ENCODE measurements at places on chromosomes 4 and X.
A peak's percentile ranks its signal among the peaks of the same experiment; 100 is the strongest.

- DNase-seq: no peak
Measured at GRCh38 chr4:41561244-41561643, 23.3 kb downstream of the LIMCH1 start.

DNA sequence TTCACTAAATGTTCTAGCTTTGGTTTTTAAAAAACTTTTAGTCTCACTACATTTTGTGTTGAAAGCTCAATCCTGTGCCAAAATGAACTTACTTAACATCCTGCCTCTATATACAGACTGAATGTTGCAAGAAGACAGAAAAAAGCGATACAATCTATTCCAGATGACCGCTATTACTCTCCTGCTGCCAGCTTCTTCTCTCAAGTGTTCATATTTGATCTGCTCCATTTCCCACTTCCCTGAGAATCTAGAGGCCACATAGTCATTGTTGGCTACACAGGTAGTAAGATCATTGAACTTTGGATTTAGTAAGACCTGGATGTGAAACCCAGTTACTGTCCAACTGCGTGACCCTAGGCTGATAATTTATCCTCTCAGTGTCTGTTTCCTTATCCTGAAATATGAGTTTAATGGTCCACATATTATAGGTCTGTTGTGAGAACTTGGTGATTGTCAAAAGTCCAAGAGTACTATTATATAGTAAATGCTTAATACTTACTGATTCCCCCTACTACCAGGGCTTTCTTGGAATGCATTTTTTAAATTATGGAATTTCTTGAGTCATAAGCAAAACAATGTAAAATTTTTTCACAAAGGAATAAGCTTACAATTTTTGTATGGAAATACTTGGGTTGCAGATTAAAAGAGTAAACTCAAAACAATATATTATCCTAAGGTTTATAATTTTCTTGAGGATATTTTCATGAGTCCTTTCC, 976.8 kb upstream of the ADGRL3 start:
- DNase-seq: no peak

- no peak for DNase-seq
Measured at GRCh38 chr4:10032625-10033024, 11.3 kb upstream of the SLC2A9 start.

DNA sequence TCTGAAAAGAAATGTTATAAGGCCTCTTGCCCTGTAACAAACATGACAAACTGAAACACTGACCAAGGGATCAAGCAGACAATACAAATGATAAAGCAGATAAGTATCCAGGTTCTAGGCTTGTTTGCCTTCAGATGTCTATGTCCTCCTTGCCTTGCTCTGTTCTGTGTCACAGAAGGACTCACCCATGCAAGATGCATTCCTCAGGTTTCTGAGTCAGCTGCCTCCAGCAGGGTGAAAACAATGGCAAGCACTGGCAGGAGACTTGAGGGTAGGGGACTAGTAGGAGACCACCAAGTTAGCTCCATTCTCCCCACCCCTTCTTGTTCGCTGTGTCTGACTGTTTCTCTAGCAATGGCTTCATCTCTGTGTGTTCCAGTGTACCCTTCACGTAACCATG, 76.6 kb upstream of the CXXC4 start:
- DNase-seq: peak; percentile 91

DNA sequence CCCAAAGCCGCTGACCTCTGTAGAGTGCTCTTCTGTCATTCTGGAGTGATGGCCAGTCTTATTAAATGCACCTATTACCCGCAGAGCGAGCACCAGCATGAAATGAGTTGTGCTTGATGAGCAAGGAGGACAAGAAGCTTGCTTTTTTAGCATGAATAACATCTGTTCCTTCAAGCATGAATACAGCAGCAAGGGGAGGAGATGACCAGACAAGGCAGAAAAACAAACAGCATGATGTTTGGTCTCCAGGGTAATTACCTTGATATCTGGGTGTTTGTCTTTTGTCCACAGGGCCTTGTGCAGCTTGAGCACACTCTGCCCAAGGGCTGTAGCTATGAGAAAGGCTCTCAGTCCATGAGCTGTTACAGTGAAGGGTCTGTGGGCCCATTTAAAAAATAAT, 324.8 kb upstream of the DDX53 start:
- no peak for DNase-seq

DNA sequence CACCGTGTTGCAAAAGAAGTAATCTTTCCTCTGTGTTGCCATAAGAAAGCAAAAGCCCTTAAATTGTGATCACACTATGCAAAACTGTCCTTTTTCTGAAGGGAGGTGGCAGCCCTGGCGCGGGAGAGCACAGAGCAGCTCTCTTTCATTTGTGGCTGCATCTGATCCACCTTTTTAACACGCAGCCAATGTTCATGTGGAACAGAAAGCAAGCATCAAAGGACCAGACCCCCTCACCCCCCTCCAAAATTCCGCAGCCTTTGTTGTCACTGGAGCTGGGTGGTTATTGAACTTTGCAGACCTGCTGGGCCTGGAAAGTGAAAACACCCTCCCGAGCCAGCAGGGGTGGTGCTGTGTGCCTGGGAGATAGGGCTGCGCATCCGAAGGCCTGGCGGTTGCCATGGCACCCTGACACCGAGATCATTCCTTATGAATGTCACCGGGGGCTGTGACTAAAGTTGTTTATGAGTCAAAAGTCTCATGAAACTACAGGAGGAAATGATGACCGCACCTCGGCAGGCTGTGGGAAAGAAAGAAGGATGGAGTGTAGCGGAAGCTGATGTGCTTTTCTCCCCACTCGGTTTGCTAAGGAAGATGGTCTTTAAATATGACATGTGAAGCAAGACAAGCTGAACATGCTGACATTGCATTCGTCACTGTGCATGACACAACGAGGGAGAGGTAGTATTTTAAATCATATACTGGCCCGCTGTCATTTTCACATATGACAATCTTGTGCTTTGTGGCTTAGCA, 367.4 kb downstream of the UNC5C start:
- DNase-seq: peak; percentile 90

DNA sequence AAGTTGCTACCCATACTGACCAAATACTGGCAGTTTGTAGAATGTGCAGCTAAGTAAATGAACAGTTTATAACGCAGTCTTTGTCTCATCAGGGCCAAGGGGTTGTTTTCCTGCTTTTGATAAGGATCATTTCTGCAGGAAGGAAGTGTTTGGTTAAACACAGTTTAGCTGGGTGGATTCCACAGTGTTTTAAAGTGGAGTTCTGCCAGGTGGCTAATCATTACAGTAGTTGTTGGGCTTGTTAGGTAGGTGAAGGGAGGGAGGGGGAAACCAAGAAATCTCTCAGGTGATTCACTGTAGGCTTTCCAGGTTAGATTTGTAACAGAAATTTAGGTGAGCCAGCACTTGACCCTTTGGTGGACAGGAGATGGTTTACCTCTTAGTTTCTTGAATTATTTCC, 58.1 kb downstream of the FNIP2 start:
- no peak for DNase-seq

- no peak for DNase-seq
Measured at GRCh38 chr4:11496351-11496829, 67.7 kb upstream of the HS3ST1 start.

DNA sequence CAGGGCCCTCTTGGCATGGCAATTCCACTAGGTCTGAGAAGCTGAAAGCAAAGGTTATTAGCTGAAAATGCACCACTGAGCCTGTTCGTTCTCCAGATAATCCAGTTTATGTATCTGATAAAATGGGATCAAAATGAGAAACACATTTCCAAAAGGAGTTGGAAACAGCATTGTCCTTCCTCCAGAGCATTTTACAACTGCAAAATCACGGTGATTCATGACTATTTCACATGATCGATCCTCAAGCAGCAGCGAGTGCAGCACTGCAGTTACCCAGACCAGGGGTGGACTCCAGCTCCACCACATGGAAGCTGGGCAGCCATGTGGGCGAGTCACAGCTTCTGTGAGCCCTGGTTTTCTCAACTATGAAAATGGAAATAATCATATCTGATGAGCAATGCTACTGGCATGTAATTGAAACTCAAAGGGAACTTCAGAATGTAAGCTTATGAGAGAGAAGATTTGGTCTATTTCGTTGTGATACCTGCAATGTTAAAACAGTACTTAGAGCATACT, 78.7 kb upstream of the MSX1 start:
- no peak for DNase-seq

DNA sequence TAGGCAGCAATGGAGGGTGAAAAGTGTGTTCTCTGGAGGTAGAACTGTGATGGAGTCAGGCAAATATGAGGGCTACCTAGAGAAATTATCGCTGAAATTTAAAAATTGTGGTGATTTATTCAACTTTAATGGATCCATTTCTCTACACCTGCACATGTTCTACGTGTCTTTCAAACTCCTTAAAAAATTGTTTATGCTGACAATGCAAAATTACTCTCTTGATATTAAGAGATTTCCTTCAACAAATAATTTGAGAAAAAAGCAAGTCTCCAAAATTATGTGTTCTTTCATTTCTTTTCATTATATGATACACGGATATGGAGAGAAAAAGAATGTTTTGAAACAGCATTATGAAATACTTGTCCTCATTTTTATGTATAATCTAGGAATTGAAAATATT, 1151.4 kb upstream of the PABPC4L start:
- no peak for DNase-seq

DNA sequence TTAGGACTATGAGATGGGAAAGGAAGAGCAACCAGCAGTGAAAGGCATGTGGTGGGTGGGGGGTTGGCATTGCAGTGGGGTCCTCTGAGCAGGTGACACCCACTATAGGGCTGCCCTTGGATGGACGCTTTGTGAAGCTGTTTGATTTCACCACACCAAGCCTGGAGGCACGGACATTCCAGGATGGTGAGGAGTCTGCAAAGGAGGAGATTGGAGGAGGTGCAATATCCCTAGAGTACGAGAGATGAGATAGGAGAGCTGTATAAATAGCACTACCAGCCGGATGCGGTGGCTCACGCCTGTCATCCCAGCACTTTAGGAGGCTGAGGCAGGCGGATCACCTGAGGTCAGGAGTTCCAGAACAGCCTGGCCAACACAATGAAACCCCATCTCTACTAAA, 42.3 kb downstream of the SHOX start:
- peak; percentile 74 for DNase-seq

DNA sequence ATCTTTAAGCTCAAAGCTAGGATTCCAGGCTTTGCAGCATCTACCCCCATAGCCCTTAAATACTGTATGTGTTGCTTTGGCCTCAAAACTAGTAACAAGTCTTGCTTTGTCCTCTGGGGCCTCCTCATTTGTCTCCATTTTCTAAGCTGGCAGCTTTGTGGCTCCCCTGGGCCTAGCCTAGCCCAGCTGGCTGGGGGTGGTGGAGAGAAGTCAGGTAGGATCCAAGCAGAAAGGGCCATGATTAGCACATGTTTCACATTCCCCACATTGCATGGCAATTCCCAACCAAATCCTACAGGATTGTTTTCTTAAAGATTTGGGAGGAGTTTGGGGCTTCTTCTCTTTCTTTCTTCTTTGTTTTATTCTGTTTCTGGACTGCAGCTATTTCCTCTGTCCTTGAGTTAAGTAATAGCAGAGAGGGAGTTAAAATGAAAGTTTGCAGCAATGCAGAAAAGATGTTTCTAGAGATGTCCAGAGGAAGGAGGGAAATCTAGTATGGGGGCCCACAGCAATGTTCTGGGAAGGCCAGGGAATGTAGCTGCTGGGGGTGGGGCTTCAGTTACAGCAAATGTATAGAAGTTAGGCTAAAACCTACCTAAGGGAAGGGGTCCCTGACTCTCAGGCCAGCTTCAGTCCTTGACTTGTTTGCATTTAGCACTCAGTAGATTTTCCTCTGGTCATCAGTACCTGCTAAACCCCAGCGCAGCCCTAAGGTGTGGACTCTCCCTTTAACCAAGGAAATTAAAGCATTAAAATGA, 92.1 kb downstream of the SHROOM4 start:
- DNase-seq: no peak

DNA sequence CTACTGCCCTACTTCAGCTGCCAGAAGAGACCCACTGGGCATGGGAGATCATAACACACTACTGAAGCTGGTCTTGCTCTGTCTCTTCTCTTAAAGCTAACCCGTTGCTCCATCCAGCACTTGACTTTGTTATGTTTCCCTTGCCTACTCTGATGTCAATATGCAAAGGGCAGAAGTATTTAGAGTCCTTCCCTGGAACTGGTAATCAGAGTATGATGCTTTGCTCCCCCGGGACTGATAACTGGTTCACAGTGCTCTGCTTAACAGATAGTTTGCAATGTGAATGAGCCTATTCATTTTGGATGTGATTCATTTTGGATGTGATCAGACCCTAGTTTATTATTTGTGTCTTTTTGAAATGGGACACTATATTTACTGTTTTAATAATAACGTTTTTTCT, 12.3 kb upstream of the UCP1 start:
- no peak for DNase-seq

GRCh38 chrX:103737696-103738095, 27.0 kb downstream of the TMEM31 start:
- DNase-seq: no peak

DNA sequence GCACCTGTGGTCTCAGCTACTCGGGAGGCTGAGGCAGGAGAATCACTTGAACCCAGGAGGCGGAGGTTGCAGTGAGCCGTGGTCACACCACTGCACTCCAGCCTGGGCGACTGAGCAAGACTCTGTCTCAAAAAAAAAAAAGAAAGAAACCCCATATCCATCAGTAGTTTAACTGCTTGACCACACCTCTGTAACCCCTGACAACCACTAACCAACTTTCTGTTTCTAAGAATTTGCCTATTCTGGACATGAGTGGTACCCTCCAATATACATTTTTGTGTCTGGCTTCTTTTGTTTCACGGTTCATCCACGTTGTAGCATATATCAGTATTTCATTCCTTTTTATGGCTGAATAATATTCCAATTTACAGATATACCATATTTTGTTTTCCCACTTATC, 9.1 kb downstream of the PPAT start:
- no peak for DNase-seq

DNA sequence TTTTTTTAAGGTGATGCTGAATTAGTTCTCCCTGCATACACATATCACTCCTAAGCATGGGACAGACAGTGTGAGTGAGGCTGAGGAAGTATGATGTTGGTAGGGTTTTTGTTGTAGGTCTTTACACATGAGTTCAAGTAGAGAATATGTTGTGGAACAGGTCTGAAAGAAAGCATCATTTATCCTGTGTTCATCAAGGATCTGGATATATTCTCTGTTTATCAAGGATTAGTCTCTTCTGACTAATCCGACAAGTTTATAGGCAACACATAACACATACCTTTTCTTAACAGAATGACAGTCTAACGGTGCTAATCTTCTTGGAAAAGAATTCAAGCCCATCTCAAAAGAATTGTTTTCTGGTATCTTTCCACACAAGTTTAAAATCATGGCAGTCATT, 10.5 kb downstream of the SLIT2 start:
- DNase-seq: no peak

Data from islet precursor cell (in vitro differentiated cells).